T1000 (cell line): ENCODE measurements at places on chromosomes 7 and 10.

- no peak for DNase-seq
Observed at GRCh38 chr10:11707624-11708350, 34.4 kb upstream of the ECHDC3 start.

DNA sequence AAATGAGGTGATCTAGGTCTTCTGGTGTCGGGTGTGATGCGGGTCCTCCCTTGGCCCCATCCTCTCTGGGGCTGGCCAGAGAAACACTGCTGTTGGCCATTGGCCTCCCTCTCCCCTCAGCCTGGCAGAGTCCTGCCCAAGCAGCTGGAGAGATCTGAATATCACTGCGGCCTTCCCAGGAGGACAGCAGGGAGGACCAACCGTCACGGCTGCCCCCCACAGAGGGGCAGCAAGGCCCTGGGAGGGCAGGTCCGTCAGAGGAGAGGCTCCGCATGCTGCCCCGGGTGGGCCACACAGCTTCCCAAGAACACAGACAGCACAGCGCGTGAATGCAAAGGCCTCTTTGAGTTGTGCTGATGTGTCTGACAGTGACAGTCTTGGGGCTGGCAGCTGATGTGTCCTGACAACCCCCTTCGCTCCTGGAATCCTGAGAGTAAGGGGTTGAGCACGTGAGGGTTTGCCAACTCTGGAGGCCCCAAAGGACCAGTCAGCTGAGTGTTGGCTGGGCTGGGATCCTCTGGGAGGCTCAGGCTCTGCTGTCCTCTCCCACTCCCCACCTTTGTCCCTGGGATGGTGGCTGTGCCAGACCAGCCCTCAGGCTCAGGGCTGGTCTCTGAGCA lies 132.5 kb upstream of the UNC5B start:
- no peak for DNase-seq

DNA sequence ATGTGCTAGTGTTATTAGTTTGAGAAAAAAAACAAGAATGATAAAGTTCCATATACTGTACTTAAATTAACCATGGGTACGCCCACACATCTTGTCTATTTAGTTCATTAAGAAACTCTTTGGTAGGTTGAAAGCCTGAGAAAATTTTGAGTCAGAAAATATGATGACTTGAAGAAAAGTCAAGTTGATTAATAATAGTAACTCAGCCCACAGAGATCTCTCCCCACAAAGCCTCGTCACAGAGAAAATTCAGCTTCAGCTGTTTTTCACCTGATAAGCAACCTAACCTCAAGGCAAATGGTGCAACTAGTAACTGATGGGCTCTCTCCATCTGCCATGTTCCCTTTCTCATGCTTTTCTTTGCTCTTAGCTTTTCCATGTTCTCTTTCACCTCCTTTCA lies 1021.6 kb downstream of the GATA3 start:
- DNase-seq, result no peak

DNA sequence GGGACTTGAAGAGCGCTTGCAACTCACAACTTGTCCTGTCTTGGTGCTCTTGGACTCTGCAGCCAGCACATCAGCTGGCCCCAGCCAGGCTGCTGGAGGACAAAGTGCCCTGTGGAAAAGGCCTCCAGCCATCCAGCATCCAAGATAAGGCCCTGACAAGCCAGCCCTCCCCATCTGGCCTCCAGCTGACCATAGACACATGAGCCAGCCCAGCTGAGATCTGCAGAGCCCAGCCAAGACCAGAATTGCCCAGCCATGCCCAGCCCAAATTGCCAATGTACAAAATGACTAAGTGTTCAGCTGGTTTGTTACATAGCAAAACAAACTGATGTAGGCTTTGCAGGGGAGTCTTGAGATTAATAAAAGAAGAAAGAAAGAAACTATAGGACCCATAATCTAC lies 36.0 kb upstream of the FRMD4A start:
- no peak for DNase-seq

GRCh38 chr10:45423976-45424499 lies 50.0 kb downstream of the ALOX5 start:
- DNase-seq, result no peak

DNA sequence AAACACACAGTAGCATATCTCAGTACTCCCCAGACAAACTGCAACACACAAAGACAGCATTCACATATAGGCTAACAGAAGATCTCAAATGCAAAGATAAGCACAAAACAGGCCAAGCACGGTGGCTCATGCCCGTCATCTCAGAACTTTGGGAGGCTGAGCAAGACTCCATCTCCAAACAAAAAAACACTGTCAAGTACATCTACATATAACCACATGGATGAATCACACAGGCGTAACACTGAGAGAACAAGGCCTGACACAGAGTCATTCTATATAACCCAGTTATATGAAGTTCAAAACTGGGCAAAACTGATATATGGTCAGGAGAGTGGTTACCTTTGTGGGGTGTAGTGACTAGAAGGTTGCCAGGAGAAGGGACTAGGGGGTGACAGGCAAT lies 506.4 kb downstream of the KCNMA1 start:
- DNase-seq, result no peak

- no peak for DNase-seq
Observed at GRCh38 chr7:138838166-138838565, 40.2 kb upstream of the ATP6V0A4 start.

- no peak for DNase-seq
Observed at GRCh38 chr7:47444376-47445098, 137.4 kb downstream of the TNS3 start.

- DNase-seq, result no peak
Observed at GRCh38 chr10:44260286-44260928, 124.5 kb downstream of the CXCL12 start.

DNA sequence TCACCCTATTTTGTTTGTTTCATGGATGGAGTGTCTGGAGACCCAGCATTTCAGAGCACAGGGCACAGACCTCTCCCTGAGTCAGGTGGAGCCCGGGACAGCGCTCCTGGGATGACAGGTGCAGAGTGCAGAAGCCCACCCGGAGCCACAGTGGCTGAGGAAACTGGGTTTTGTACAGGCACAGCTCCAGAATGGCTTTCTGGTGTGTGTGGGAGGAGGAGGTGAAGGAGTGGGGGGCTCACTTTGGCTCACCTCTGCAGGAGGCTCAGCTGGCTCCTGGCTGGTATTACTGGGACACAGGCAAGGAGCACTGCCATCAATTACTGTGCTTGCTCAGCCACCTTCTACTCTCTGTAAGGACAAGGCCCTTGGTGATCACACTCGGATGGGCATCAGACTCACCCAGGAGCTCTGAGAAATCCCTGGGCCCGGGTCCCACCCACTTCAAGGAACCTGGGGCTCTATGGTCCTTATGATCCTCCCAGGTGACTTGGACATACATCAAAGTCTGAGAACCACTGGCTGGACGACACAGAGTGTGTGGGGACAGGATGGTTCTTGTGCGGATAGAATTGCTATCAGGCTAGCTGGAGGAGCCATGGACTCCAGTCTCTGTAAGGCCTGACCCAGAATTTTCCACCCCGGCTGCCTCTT lies 221.1 kb upstream of the ZNF32 start:
- no peak for DNase-seq

DNA sequence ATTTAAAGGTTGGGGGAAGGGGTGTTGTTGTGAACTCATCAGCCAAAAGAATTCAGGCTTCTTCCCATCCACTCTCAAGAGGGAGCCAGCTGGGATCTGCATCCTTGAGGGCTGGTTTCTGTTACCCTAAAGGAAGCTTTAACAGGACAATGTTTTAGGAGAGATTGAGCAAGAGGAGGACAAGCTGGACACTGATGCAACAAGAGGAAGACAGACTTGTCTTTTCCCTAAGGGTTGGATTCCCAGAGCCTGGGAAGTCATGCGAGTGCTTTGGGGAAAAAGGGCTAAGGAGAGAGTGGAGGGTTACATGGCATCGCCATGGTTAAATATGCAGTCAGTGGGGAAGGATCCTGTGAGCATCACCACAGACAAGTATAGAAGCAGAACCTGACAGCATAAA lies 47.6 kb upstream of the PDE1C start:
- no peak for DNase-seq

DNA sequence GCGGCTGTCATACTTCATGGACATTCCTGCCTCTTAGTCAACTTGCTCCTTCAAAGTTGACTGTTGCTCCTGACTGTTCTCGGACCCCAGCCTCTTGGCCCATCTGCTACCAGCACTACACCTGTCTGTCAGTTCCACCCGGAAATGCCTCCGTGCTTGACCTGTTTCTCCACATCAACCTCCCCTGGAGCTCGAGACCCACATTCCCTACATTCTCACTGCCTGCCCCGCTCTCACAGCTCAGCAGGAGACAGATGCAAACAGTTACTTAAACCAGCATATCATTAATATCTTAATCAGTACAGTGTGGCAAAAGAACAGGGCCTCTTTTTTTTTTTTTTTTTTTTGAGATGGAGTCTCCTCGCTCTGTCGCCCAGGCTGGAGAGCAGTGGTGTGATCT lies 174.3 kb downstream of the NRP1 start:
- DNase-seq, result no peak

- DNase-seq, result no peak
Observed at GRCh38 chr7:46633200-46633599, 712.1 kb upstream of the IGFBP3 start.

- no peak for DNase-seq
Observed at GRCh38 chr7:2154121-2154520, 78.6 kb downstream of the MAD1L1 start.

DNA sequence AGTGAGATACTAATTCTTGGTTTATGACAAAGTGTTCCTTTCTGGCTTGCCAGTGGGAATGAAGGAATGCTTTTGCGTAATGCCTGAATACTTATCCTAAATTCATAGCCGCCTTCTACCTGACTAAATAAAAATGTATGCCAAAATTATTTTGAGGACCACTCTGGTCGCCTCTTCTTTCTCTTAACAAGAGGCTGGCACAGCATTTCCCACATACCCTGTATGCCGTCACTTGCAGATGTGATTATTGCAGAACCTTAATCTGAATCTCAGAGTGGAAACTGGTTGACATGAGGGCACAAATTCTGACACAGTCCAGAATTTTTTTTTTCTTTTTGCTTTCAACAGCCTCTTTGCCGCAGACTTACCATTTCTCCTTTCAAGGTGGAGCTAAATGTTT lies 124.6 kb upstream of the GLCCI1 start:
- no peak for DNase-seq

DNA sequence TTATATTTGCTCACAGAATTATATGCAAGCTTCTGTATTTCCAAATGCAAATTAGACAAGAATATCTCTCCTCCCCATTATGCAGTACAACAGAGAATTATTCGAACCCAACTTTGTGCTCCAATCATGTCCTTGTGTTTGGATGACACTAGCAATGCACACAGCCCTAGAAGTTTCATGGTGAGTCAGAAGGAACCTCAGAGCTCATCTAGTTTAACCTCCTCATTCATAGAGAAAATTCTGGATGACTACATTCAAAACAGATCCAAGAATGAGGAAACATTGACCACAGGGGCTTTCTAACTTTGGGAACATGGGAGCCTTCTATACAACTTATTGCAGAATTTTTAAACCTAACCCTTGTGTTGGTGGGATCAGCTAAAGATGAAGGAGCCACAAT lies 12.8 kb upstream of the ARID5B start:
- DNase-seq, result no peak

GRCh38 chr10:96324447-96324846 lies 20.2 kb downstream of the DNTT start:
- DNase-seq, result no peak

GRCh38 chr10:24371396-24371795 lies 162.5 kb downstream of the KIAA1217 start:
- no peak for DNase-seq

DNA sequence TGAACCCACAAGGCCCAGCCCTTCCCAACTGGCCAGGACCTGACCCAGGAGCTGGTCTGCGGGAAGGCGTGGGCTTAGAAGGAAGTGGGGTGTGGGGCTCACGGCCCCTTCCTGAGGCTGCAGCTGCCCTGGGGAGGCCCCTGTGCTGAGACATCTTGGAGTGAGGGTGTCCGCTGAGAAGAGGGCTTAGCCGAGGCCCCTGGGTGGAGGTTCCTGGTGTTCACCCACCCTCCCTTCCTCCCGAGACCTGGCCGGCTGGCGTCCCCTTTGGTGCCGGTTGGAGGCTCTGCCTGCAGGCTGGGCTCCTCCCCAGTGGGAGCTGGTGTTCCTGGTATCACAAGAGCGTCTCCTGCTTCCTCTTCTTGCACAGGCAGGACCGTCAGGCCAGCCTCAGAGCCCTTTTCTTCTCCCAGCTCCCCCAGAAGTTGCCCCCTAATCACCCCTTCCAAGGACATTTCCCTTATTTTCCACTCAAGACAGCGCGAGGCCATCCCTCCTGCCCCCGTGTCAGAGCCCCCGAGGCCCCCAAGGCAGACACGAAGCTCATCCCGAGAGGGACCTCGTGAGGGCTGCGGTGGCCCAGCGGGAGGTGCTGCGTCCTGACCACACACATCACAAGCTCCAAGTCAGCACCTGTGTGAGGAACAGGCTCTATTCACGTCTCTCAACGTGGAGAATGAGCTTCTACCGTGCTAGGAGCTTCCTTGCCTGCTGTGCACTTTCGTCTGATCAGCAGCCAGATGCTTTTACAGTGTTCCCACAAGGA lies 25.1 kb upstream of the FAM20C start:
- no peak for DNase-seq

DNA sequence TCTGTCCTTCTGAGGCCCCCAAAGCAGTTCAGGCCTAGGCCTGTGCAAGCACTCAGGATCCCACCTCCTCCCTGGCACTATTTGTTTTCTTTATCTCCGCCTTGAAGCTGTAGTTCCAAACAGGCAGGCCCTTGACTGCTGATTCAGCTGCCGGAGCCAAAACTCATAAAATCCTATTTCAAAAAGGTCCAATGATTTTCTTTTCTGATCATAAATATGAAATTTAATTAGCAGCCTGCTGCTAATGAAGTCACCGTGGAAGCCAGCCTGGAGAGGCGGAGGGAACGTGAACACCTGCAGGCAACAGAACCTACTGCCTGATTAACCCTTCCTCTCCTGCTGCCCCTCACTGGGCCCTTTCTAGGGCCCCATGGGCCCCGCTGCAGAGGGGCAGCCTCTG lies 60.1 kb downstream of the CARD11 start:
- DNase-seq, result no peak

DNA sequence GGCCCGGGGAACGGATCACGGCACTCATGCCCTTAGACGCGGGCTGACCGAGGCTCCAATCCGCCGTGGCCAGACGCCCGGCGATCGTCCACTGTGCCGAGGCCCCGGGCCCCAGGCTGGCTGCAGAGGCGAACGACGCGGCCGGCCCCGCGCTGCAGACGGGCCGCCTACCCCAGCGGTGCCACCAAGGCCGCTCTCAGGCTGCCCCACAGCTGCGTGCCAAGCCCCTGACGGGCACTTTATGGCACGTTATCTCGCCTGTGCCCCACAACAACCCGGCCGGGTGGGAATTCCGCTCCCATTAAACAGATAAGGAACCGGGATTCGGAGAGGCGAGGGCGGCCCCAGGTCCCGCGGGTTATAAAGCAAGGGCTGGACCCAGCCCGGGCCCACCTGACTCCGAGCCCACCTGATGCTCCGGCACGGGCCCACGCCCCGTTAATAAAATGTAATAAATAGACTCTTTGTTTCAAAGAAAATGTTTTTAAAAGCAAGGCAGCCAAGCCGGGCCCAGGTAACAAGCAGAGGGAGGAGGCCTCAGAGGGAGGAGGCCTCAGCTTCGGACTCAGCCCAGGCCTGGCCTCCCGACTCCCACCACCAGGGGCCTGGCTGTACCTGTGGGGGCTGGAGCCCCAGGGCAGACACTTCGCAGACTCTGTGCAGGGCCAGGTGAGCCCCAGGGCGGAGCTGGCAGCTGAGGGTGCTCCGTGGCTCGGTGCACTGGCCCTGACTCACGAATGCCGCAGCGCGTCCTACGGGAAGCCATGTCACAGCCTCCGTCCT lies 79.7 kb downstream of the FOXL3 start:
- DNase-seq, result no peak
